SHP77 treated with DMSO at 0.1 percent for 48 hours (cell line): ENCODE measurements at places on chromosomes 3 and 15.

- DNase-seq = no peak
Measured at GRCh38 chr3:195253923-195254432, 17.0 kb downstream of the XXYLT1 start.

DNA sequence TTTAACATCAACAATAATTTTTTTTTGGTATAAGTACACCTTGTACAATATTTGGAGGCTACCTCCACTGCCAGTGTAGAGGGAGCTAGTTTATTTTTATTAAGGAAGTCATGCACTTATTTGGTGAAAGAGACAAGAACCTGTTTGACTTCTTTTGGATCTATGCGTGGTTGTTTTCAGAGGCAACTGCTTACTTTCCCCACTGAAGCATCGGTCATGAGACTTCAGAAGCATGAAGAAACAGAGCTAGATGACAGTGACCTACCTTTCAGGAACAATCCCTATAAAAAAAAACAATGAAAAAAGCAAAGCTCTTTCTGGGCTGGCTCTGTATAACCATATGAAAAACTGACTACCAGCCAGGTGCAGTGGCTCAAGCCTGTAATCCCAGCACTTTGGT is 20.0 kb upstream of the ZNF148 start:
- no peak for DNase-seq

DNA sequence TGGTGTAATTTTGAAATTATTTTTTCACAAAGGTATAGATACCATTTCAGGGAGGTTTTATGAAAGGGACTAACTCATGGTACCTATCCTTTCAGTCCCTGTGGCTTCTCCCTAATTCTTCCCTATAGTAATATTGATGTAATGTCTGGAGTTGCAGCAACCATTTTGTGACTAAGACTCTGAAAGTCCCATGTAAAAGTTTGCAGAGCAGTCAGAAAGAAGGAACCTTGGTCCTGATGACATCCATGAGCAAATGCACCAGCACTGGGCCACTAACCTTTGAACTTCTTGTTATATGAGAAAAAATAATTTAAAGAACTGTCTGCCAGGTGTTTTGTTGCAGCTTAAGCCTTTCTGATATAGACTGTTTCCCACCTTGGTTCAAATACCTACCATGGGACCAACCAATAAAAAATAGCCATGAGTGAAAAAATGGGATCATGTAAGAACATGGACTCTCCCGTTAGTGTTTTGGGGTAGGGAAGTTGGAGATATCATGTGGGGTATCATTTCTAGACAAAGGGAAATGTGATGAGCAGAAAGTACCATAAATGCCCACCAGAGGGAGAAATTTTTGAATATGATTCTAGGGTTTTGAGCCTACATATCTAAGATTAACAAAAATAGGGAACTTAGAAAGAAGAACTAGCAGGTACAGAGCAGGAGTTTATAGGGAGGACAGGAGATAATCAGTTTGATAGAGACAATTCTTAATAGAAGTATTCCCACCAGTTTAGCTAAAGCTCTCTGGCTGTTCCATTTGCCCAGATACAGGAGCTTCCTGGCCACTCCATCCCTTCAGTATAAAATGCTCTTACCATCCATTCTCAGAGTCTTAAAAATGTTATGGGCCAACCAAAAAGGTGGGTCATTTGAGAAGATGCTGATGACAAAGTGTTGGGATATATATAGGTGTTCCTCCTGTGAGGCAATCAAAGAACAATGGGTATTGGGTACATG is 3.4 kb upstream of the CPOX start:
- DNase-seq = peak; percentile 26

DNA sequence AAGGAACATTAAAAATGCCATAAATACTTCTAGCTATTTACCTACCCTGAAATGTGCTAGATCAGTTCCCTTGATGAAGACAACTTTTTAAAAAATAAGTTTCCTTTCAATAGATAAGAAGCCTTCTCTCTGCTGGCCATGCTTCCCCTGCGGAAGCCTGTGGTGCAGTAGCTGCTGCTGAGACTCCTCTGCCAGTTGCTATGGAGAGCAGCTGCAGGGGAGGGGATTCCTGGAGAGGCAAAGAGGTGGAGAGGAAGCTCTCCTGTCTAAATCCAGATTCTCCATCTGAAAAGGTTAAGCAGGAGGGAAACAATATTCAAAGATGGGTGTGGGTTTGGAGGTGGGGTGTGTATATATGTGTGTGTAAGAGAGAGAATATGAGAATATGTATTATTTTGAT is 69.8 kb upstream of the BFSP2 start:
- no peak for DNase-seq

DNA sequence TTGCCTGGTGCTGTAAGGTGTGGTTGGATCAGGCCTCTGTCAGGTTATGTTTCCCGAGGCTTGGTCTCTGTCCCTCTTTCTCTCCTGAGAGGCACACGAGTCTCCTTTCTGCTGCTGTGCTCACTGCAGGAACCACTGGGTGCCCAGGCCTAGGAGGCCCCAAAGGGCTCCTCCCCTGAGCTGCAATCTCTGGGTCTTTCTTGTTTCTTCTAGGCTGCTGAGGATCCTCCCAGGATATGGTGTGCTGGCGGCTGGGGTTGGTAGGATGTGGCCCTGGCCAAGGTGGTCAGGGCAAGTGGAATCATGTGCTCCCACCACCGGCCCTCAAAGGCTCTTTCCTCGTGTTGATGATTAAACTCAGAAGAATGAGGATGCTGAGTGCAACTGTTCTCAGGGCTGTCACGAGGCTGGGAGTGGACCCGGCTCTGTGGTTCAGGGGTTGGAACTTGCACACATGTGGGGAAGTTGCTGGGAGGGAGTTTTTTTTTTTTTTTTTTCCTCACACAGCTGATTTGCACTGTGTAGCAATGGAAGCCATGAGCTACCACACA is 43.6 kb upstream of the CTSH start:
- no peak for DNase-seq

DNA sequence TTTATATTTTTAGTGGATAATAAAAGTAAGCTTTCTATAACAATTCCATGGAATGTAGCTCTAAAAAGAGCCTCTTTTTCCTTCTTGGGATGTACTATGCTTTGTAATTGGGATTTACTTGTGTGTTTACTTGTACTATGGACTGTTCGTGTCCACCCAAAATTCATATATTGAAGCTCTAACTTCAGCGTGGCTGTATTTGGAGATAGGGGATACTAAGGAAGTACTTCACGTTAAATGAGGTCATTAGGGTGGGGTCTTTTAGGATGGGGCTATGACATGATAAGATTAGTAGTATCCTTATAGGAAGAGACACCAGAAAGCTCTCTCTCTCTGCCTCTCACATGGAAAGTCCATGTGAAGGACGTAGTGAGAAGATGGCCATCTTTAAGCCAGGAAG is 64.9 kb downstream of the P3H2 start:
- no peak for DNase-seq

DNA sequence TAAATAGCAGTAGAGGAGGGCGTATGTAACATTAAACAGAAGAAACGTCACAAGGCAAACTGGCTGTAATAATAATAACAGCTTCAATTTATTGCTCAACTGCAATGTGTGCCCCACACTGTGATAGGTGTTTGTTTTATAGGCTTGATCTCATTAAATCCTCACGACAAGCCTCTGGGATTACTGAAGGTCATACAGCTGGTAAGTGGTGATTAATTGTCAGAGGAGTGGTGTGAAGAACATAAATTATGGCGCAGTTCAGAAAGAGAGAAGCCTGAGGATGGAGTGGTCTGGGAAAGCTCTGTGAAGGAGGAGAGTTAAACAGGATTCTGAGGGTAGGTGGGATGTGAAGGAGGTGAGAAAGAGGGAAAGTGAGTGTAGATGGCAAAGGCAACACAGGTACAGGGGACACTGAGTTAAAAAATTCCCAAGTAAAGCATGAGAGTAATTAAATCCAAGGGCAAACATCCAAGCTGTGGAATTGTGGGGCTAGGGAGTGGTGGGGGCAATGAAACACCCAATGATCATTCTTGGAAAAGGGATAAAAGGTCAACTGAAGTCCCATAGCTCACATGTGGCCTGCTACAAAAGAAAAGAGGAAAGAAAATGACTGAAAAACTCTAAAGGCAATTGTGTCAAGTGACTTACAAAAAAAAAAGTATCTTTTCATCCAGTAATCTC is 16.5 kb upstream of the GLCE start:
- DNase-seq = peak; percentile 92

DNA sequence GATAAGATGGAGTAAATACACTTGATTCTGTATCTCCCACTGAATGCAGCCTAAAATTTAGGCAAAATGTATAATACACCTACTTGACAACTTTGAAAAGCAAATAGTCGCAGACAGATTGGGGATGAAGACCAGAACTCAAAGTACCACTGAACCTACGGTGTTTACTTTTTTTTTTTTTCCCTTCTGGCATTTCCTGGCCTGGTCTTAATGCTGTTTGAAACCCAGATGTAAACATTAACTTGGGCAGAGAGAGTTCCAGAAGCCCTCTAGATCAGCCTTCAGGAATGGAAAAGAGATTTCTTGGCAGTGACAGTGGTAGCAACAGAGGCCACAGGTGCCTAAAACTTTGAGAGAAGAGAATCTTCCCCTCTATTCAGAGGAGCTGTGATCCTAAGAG is 27.8 kb downstream of the ALPK3 start:
- no peak for DNase-seq

DNA sequence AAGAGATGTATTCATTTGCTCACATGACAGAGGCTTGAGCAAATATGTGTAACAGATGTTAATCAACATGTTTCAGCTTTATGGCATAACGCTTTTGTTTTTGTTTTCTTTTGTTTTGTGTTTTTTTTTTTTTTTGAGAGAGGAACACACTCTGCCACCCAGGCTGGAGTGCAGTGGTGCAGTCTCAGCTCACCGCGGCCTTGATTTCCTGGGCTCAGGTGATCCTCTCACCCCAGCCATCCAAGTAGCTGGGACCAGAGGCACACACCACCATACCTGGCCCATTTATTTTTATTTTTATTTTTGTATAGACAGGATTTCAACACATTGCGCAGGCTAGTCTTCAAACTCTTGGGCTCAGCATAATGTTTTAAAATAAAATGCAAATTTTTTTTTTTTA is 1504.4 kb upstream of the CADM2 start:
- DNase-seq = no peak

DNA sequence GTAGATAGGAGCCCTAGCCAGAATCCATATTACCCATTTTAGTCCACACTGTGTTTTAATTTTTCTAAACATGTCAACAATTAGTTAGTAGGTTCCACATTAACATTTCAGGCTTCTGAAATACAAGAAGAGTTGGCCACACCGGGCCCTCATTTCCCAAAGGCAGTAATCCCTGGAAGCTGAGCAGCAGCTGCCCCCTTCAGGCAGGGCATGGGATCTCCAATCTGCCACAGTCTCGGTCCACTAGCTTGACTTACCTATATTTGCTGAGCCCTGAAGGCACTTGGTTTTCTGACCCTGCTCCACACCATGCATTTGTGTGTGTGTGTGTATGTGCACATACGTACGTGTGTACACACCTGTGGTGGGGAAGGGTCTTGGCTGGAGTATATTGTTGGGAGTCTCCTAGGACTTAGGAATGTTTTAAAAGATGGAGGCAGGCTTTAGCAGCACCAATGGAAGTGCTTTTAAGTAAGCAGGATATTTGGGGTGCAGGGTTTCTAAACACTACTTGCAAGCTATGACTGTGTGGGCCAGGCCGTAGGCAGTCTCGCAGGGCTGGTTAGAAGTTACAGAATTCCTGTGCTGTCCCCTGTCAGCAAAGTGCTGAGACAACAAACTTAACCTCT is 71.2 kb upstream of the SOX14 start:
- DNase-seq = peak; percentile 57

- DNase-seq = no peak
Measured at GRCh38 chr3:4529876-4530588, 36.9 kb downstream of the ITPR1 start.

DNA sequence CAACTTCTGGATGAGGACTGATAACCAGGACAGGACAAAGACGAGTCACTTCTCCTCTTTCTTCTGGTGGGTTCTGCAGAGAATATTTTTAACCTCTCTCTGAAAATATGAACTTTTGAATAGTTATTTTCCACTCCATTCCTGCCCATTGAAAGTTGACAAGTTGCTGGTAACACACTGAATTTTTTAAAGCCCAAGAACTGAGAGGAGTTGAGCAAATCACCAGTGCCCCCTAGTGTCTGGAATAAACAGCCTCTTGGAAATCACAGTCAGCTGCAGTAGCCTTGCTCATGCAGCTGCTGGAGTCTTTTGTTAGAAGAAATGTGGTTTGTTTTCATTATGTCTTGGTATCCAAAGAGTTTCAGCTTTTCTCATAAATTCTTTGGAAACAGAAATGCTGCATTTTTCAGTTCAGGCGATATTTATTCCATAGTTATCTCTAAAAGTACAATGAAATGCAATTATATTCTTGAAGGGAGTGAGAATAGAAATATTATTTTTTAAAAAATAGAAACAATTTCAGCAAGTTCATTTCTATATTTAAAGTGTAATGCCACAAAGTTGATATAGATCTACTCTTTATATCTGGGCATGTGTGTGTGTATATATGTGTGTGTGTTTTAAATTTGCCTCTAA is 741.0 kb upstream of the CBLB start:
- DNase-seq = peak; percentile 57

- no peak for DNase-seq
Measured at GRCh38 chr3:10530241-10530640, 24.9 kb upstream of the ATP2B2 start.

- DNase-seq = no peak
Measured at GRCh38 chr3:132342183-132342582, 25.0 kb downstream of the ACP3 start.

DNA sequence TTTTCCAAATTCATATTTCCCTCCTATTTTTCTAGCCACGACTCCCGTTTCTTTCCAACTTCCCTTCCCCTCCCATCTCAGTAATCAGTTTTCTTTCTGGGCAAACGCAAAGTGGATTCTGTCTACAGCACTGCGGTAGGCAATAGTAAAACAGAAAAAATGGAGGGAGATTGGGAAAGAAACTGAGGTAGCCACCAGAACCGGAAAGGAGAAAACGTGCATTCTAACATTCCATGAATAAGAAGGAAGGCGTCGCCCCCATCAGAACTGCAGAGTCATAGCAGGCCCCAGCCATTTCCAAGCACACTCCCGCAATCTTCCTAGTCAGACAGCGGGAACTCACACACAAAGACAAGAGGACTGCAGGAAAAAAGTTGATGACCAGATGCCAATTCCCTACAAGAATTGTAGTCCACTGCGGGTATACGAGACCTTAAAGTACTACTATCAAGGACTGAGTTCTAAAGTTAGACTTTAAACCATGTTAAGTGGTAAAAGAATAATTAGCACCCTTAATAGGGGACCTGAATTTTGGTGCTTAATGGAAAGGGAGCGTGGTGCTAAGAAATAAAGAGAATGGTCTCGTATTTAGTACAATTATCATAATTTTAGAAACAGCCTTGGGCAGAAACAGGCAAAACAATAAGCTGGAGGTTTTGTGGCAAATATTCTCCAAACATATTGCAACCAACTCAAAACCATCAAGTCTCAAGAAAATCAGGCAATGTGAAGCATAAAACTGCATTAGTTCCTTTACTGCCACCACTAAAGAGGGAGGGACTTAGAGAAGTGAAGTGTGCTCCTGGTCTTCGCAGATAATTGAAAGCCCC is 1.4 kb downstream of the PFN2 start:
- DNase-seq = peak; percentile 85

GRCh38 chr3:141294848-141295247 is 63.2 kb downstream of the PXYLP1 start:
- no peak for DNase-seq

- no peak for DNase-seq
Measured at GRCh38 chr3:105228696-105229095, 138.0 kb upstream of the ALCAM start.
